ENCODE measurements at places on chromosomes 7 and 10. TPM values are rescaled to one million over a fixed set of nuclear protein-coding genes. Genes with fewer than 3 reads are reported as not detected.

The PPP1R17 gene
- polyA plus RNA-seq: not detected

The GCK gene
- polyA plus RNA-seq: 1.1 TPM

The CDH23 gene
- polyA plus RNA-seq: 0.18 TPM

The CUL2 gene
- polyA plus RNA-seq: 15.0 TPM

The HPSE2 gene
- polyA plus RNA-seq: not detected
